CD4-positive, alpha-beta T cell treated with Interleukin-12 subunit alpha and Interleukin-12 subunit beta, for 1 hour (primary cell): ENCODE measurements at places on chromosomes 7 and 10.

- DNase-seq = no peak
Measured at GRCh38 chr7:17593819-17594419, 295.5 kb downstream of the AHR start.

GRCh38 chr7:24971333-24972165, 8.4 kb downstream of the OSBPL3 start:
- DNase-seq = no peak

DNA sequence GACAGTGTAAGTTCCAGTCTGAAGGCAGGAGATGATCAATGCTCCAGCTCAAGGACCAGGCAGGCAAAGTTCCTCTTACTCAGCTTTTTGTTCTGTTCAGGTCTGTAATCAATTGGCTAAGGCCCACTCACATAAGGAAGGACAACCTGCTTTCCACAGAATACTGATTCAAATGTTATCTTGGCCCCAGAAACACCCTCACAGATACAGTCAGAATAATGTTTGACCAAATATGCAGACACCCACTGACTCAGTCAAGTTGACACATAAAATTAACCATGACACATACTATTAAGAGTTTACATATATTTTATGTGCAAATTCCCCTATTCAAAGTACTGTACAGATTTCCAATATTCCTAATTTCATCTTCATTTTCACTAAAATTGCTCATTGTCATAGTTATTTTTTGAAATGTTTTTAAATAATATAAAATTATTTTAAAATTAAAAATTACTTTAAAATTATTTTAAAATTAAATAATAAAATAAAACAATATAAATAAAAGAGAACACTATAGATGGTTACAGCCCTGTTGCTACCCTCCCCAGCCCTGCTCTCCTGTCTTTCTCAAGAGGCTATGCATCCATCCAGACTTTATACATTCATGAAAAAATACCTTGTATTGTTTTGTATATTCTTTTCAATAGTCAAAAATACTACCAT, 59.4 kb downstream of the RAB11FIP2 start:
- no peak for DNase-seq

DNA sequence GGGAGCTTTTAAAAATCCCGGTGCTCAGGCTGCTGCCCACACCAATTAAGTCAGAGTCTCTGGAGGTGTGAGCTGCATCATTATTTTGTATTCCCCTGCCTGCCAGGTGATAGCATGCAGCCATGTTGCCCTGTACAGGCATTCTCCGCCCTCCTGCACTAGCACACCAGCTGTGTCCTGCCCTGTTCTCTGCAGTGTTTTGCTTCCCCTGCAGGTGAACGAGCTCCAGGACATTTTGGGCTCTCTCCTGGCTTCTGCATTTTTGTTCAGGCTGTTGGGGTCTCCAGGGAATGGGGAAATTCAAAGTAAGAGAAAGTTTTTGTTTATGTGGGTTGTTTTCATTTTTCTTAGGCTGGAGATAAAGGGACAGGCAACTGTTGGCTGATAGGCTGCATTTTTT, 271.0 kb upstream of the COBL start:
- no peak for DNase-seq

- DNase-seq = no peak
Measured at GRCh38 chr10:103792547-103792946, 62.8 kb downstream of the SH3PXD2A start.

DNA sequence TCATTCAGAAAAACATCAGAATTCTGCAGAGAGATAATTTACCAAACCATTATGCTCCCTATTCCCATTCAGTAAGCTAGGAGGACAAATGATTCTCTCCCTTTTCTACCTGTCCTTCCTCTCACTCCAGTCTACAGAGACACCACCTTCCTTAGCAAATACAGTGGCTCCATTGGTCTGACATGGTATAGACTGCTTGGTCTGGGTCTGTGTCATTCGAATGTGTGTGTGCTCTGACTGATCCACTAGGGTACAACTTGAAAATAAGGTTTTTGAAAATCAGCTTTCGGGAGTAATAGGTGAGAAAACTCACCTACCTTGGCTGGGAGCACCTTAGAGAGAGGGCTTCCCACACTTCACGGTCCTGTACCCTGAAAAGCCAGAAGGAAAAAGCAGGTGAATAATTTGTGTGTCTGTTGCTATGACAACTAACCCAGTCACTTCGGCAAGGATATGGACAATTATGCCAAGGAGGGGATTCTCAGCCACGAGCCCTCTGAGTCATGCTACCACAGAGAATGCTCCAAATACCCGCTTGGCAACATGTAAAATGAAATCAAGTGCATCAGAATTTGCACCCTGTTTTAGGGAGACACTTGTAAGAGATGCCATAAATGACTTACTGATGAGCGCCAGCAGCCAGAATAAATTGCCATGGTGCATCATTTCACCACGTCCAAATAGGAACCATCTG, 114.5 kb upstream of the PRKCQ start:
- no peak for DNase-seq

DNA sequence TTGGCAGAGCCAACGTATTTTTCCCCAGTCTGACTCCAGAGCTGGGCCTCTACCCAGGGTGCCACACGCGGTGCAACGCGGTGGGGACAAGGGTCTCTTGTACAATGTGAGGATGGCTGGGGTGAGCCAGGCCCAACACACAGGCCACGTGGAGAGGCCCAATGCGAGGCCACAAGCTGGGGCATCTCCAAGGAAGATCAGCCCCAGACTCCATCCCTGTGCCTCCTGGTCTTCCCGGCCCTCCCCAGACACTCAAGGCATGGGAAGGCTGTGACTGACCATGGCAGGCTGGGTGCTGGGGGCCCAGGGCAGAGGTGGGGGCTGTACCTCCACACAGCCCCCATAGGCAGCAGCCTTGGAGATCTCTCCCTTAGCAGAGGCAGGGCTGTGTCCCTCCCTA, 135.3 kb upstream of the FAM20C start:
- no peak for DNase-seq

DNA sequence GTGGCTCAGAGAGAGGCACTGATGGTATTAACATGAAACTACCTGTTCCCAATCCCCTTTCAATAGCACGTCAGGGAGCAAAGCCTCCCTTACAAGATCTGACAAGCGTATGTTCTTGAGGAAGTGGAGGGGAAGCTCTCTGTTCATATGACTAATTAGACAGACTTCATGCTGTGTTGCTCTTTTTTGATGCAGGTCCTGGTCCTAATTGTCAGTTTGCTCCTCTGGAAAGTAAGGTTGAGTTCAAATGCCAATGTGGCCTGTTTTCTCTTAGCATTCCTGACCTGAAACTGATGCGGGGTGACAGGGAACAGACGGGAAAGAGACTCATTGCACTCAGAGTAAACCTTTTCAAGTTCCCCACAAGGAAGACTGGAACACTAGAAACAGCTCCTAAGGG, 27.0 kb upstream of the TBX20 start:
- no peak for DNase-seq

DNA sequence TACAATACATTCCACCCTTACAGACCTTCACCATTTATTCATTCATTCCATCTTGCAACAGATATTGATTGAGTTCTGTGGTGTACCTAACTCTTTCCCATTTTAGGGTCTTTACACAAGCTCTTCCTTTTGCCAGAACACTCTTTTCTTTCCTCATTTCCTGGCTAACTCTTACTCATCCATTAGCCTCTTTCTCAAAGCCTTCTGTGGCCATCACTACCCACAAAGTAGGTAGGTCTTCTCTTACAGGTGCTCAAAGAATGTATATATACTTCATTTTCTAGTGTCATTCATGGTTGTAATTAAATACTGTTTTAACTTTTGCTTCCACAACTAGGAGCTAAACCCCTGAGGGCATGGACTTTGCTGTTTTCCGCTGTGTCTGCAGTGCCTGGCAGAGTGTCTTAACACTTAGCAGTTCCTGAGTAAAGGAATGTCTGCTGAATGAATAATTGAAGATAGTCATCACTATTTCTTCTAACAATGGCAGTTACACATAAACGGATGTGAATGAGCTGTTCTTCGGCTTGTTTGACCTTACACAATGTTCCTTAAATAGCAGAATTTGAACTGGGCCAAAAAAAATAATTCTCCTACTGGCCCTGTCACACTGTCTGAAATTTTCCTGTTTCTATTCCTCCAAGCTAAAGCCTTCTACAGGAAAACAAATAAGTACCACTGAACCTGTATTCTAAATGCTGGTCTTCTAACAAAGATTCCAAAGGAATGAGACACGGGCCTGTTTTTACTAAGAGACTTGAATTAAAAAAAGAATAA, 15.1 kb downstream of the BCAP29 start:
- no peak for DNase-seq

- no peak for DNase-seq
Measured at GRCh38 chr7:34260279-34260678, 354.9 kb downstream of the BMPER start.

GRCh38 chr7:94375691-94376090, 19.0 kb upstream of the COL1A2 start:
- DNase-seq = no peak

- DNase-seq = no peak
Measured at GRCh38 chr10:17344206-17344605, 110.2 kb downstream of the ST8SIA6 start.

DNA sequence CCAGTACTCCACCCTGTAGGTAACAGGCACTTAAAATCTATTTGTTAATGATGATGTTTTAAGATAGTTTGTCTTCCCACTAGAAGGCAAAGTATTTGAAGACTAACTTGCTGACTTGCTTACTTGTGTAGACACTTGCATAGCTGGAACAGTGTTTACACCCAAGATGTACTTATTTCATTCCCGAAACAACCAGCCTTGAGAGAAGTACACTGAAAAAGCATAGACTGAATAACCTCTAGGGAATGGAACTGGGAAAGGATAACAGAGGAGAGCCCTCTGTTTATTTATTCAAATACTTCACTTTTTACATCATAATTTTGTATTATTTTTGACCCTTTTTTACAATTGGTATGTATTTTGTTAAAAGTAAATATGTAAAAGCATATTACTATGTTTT, 33.1 kb upstream of the TMEM26 start:
- no peak for DNase-seq

- no peak for DNase-seq
Measured at GRCh38 chr7:27080844-27081436, 14.9 kb downstream of the HOXA1 start.

- DNase-seq = no peak
Measured at GRCh38 chr10:66804962-66805361, 120.9 kb upstream of the LRRTM3 start.

DNA sequence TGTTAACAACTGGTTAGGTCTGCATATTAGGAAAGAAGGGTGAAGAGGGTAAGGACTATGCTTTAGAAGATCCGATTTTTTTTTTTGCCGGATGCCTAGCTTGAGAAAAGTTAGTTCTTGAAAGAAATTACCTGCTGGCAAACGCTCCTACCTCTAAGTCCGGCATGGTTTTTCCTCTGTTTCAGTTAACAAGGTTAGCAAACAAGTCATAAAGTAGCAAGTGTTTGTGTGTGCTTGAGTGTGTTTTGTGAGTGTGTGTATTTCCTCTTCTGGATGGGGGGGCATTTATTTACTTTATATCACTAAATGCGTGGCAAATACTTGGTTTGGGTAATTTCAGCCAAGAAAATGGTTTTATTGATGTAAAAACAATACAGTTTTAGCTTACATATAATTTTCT, 195.6 kb downstream of the SUGCT start:
- no peak for DNase-seq

DNA sequence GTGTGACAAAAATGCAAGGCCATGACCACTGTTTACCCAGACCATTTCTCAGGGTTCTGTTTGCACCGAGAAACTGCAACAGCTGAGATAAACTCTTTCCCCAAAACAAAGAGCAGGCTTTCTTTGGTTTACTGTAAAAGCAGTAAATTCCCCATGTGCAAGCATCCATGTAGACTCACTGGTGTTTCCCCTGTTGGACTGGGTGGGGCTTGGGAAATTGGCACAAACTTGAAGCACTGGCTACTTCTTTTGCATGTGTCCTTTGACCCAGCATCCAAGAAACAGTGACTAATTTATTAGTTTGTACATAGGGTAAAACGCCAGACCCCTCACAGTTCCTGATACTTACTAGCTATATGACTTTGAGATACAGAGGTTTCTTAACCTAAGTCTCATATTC, 12.3 kb downstream of the IQUB start:
- no peak for DNase-seq

GRCh38 chr7:92769844-92770243, 66.5 kb downstream of the CDK6 start:
- DNase-seq = no peak
